Muscle of arm (tissue), 14 donors: ENCODE measurements at places on chromosomes 12 and 14. TPM values are rescaled to one million over a fixed set of nuclear protein-coding genes. Genes with fewer than 3 reads are reported as not detected.

GRCh38 chr14:85319101-85319500 lies 210.8 kb upstream of the FLRT2 start:
- no peak for DNase-seq

DNA sequence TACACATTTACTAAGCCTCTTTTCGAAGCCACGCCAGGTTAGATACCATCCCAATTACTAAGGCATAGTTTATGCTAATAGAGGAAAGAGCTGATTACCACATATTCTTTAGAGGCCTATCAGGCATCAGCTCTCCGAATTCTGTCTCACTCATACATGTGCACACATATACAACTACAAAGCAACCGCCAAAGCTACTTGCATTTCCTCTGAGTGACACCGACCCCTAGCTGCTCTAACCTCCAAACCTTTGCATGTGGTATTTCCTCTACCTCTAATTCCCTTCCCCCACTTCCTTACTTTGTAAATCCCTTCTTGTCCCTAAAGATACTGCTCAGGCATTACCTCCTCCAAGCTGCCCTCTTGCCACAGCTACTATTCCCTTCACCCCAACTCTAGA lies 107.2 kb downstream of the DUSP6 start:
- DNase-seq: no peak

DNA sequence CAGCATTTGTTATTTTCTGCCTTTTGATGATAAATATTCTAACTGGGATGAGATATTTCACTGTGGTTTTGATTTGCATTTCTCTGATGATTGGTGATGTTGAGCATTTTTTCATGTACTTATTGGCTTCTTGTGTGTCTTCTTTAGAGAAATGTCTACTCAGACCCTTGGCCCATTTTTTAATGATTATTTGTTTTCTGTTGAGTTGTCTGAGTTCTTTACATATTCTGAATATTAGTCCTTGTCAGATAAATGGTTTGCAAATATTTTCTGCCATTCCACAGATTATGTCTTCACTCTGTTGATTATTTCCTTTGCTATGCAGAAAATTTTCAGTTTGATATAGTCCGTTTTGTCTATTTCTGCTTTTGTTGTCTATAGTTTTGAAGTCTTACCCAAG lies 317.0 kb downstream of the CEP128 start:
- no peak for DNase-seq

GRCh38 chr12:108459149-108459548 lies 55.9 kb upstream of the FICD start:
- no peak for DNase-seq

GRCh38 chr14:52351233-52352060 lies 37.3 kb downstream of the PTGER2 start:
- peak; percentile 51 for DNase-seq

- DNase-seq: peak; percentile 43
Measured at GRCh38 chr14:60650373-60650961, 1.2 kb upstream of the SIX1 start.

SOAT2 gene
- 0.20 TPM for polyA plus RNA-seq

SDR39U1 gene
- 34.9 TPM for polyA plus RNA-seq

AGAP2 gene
- polyA plus RNA-seq: 5.4 TPM

LRR1 gene
- 6.5 TPM for polyA plus RNA-seq
